Stimulated activated naive CD8-positive, alpha-beta T cell treated with anti-CD3 and anti-CD28 coated beads, Interleukin-15, Interleukin-2, amounts not matched to agents 100 U/mL and 50 U/mL, for 24 hours (primary cell): ENCODE measurements at places on chromosomes 7 and 10.

GRCh38 chr10:66639371-66639770, 286.5 kb upstream of the LRRTM3 start:
- no peak for DNase-seq

GRCh38 chr10:71001470-71001869, 113.1 kb upstream of the PCBD1 start:
- DNase-seq, result no peak

DNA sequence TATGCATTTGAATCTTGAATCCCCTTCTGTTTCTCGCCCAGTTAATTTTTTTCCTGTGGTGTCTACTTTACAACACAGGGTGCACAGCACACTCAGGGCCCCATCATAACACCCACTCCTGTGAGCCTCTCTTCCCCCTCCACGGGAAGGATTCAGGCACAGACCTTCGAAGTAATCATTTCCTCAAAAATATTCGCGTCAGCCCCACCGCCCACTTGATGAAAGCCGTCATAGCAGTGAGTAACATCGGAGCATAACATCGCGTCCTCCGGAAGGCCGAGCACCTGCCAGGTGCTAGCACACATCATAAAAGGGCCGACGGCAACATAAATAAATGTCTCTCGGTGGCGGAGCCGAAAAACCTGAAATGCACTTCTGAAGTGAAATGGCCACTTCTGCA, 201.7 kb upstream of the ADARB2 start:
- peak; percentile 80 for DNase-seq

DNA sequence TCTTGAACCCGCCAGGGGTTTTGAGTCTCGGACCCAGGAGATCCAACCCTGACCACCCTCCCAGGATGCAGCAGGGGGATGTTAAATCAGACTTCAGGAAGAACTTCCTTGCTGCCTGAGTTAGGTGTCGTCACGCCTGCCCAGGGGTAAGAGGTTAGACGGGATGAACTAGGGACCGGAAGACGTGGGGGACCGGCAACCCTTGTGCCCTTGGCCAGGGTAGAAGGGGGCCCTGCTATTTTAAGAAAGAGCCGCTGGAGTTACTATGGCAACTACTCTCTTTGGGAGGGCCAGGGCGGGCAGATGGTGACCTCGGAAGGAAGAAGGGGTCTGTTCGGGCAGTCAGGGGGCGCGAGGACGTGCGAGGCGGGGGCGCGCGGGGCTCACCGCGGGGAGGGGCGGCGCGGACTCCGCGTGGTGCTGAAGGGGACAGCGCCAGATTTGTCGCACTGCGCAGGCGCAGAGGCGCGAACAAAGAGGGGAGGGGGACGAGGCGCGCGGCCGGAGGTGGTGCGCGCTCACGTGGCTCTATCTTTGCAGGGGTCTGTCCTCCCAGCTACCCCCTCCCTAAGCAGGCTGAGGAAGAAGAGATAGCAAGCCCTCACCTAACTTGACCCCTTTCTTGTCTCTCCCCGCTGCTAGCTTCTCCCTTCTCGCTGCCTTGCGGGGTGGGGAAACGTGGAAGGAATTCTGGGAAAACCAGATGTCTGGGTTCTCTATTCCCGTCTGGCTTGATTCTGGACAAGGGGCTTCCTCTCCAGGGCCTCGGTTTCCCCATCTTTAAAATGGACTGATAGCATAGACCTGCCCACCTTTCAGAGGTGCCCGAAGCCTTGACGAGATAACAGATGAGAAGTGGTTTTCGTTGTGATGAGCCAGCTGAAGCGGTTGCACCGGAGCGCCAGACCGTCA, 940 bp upstream of the PSD start:
- peak; percentile 78 for DNase-seq

GRCh38 chr10:57169597-57169996, 808.5 kb upstream of the ZWINT start:
- DNase-seq, result no peak
